ENCODE measurements at places on chromosomes 7 and 10. TPM values are rescaled to one million over a fixed set of nuclear protein-coding genes. Genes with fewer than 3 reads are reported as not detected.

GRCh38 chr7:158289231-158289630 is 298.4 kb downstream of the PTPRN2 start:
- DNase-seq: no peak

GRCh38 chr7:105199386-105199785 is 185.4 kb downstream of the KMT2E start:
- no peak for DNase-seq

- no peak for DNase-seq
These were observed 114.6 kb downstream of the DNAJC1 start for GRCh38 chr10:21888959-21889358.

DNA sequence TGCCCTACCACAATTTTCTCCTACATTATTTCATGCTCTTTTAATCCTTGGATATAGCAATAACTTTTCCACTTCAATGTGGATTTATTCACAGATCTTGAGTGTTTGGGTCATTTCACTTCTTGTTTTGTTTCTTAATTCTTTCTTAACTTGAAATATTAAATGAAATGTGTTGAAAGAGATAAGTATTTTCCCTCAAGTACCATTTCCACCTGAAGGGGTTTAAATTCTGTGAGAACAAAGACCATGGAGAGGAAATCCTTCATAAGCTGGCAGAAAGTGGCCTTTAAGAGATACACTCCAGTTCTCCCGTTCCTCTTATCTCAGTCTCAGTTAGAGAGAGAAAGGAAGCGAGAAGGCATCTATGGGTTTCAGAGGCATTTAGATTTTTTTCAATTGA is 14.1 kb upstream of the DLD start:
- DNase-seq: no peak

SNX10 gene
- total RNA-seq: 1.1 TPM

DNA sequence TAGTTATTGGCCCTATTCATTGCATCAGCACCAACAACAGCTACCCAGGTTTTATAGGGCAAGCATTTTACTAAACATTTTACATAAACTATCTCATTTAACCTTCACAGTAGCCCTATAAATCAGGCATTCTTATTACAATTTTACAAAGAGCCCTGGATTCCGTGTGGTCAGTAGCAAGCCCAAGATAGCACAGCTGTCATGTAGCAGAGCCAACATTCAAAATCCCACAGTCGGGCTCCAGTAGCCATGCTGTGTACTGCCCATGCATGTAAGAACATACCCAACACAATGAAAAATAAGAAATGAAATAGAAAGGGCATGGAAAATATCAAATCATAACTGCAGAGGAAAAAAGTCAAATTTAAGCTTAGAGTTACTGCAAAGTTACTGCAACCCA is 102.3 kb downstream of the NPSR1 start:
- DNase-seq: no peak

TMEM139 gene
- total RNA-seq: 20.3 TPM

PARP12 gene
- 13.8 TPM for total RNA-seq

SMKR1 gene
- total RNA-seq: not detected

GRCh38 chr10:124210263-124210662 is 116.9 kb upstream of the CHST15 start:
- no peak for DNase-seq

TNPO3 gene
- total RNA-seq: 38.0 TPM

DNA sequence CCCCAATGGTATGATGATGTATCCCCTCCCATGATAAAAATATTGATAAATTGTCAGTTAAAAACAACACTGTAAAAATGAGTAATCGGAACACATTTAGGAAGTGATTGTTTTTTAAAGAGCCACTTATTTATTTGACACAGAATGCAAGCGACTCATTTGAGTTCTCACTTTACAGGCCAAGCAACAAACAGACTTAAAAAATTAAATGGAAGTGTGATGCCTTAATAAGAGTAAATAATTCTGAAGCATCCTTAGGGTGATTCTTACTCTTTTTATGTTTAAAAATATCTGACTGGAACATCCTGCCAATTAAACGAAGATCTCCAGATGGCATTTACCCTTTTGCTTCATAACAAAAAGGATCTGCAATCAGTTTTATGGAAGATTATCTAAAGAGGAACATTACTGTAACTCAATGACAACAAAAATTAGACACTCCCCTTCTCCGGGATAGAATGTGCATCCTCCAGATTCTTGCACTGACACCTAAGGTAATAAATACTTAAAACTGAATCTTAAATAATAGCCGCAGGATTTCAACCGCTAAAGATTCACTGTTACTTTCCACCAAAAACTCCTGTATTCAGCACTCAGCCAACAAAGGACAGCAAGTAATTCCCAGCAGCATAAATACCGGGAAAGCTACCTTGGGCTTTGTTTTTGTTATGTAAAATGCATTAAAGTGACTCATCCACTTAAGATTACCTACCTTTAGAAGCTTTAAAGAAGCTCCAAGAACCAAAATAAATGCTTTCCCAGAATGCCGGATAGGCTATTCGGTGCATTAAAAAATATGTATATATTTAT is 1.7 kb downstream of the CACNA2D1 start:
- no peak for DNase-seq

DNA sequence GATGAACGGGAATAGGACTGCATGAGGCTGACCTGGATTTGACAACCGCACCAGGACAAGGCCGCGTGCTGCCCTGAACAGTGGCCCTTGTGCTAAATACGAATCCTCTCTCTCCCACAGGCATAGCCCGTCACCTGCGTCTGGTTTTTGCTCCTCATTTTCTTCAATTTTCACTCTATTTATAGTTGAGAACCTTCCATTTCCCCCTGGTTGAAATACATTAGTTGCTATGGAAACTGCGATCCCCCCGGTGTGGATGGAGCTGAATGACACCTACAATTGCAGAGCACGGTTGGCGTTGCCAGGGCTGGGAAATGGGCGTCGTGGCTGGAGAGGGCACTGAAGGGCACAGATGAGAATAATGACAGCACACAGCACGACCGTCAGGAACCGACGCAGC is 158.6 kb upstream of the PITRM1 start:
- DNase-seq: no peak

GNAT3 gene
- not detected for total RNA-seq

- DNase-seq: no peak
These were observed 2.0 kb upstream of the HMX3 start for GRCh38 chr10:123133541-123134342.

TAS2R4 gene
- 0.20 TPM for total RNA-seq

DNA sequence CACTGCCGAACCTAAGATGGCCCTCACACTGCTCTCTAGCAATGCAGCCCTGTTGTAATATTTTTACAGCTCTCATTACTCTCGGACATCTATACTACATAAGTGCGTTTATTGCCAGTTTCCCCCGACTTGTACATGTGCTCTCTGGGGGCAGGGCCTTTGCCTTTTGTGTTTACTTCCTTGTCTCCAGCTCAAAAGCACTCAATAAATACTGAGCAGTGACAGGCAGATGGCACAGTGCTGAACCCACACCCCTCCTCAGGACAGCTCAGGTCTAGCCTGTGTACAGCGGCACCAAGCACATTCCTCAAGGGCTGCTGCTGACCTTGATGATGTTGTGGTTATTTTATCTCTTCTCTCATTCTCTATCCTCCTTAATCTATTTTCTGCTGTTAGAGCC is 68.0 kb upstream of the ELMO1 start:
- DNase-seq: no peak

WASHC2A gene
- total RNA-seq: 46.7 TPM

DNA sequence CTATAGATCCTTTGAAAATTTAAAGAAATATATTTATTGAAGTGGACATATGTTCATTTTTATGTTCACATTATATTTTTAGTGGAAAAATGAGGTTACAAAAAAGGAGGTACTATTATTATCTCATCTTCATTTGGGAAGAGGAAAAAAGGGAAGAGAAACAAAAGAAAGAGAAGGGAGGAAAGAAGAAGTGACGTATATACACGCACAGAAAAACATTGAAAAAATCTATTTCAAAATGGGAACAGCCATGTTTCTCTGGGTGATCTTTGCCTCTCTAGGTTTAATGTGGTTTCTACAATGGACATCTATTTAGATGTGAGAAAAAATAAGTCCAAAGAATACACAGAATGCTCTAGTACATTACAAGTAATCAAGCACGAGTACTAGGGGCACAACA is 14.8 kb downstream of the ANK3 start:
- no peak for DNase-seq

CALY gene
- not detected for total RNA-seq

GRCh38 chr7:50359258-50359994 is 54.9 kb downstream of the IKZF1 start:
- DNase-seq: no peak

DNA sequence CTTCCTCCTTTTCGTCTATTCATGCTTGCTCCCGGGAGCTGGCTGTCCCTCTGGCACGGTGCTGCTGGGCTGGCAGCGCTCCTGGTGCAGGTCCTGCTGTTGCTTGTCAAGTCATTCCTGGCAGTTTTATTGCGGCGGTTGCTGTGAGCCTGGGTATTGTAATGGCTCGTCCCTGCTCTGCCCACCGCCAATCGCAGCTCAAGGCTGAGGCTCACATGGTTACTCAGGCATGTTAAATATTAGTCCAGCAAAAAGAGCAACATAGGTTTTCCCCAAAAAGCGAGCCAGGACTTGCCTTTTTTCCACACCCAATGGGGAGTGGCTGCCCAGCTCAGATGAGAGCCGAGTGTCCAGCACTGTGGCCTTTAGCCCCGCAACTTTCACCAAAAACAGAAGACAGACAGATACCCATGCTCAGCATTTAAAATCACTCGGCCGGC is 492.9 kb upstream of the FOXK1 start:
- peak; percentile 90 for DNase-seq

TNS3 gene
- total RNA-seq: 42.4 TPM

GRCh38 chr10:86668297-86669165 is at the start of gene LDB3:
Gene LDB3, plus strand, starts transcription at chr10:86668511. Its CDS starts 181 bp downstream, at chr10:86668692.
- peak; percentile 88 for DNase-seq

GRCh38 chr10:50421026-50421719 is 169.9 kb upstream of the ASAH2 start:
- DNase-seq: no peak

DDC gene
- not detected for total RNA-seq

GRCh38 chr7:140239653-140239935 is 62.8 kb upstream of the KDM7A start:
- no peak for DNase-seq

DNA sequence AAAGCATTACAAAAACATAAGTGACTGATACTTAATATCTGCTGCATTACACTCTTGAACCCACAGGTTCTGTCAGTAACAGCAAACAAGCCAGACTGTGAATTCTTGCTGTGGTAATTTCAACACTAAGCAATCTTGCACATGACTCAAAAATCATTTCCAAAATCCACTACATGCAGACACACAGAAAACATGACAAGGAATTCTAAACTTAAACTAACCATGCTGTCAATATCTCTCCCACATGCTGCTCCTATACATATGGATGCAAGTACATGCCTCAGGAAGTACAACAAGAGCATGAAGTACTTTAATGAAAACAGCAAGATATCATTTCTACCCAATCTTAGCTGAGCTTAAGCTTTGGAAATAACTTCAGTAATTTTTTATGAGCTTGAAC is 890.2 kb upstream of the KCND2 start:
- no peak for DNase-seq

GRCh38 chr10:93223336-93223735 is 149.6 kb downstream of the CYP26A1 start:
- DNase-seq: no peak

SORCS3 gene
- total RNA-seq: 0.10 TPM

FAM25G gene
- total RNA-seq: not detected

- DNase-seq: no peak
These were observed 295.8 kb downstream of the CELF2 start for GRCh38 chr10:11313463-11313862.

NPSR1 gene
- total RNA-seq: not detected

- DNase-seq: no peak
These were observed 41.0 kb downstream of the SP8 start for GRCh38 chr7:20745702-20746101.

TFPI2 gene
- total RNA-seq: 1.4 TPM

HPS1 gene
- 28.9 TPM for total RNA-seq

FKBP6 gene
- not detected for total RNA-seq

DHTKD1 gene
- 22.2 TPM for total RNA-seq

GRCh38 chr10:106551501-106552062 is 612.9 kb downstream of the SORCS1 start:
- no peak for DNase-seq

DNA sequence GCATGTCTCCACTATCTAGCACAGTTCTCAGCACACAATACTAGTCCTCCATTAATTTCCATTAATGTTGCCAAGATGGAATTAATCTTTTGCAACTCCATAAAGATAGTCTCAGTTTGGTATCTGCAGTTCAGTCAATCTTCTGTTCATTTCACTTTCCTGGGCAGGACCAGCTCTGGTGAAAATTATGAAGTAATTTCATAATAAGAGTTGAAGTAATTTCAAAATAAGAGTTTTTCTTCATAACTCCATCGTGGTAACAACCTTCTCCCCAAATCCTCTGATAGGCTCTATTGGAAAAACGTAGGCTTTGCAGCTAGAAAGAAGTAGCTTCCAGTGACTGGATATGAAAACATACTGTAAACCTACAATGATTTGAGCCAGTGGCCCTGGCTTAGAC is 618.2 kb downstream of the TYW1 start:
- DNase-seq: no peak

GRCh38 chr10:12984165-12984747 is 17.3 kb downstream of the CCDC3 start:
- no peak for DNase-seq

GRCh38 chr10:94496646-94497045 is 48.9 kb upstream of the HELLS start:
- no peak for DNase-seq

RBP4 gene
- 4.2 TPM for total RNA-seq

MEST gene
- 4.2 TPM for total RNA-seq
